NAMALWA (cell line): ENCODE measurements at places on chromosomes 11 and 22.

- DNase-seq: peak; percentile 69
These were observed 468 bp downstream of the PATL1 start for GRCh38 chr11:59668188-59668949.

- DNase-seq: no peak
These were observed 112.0 kb upstream of the E2F8 start for GRCh38 chr11:19352771-19353160.

DNA sequence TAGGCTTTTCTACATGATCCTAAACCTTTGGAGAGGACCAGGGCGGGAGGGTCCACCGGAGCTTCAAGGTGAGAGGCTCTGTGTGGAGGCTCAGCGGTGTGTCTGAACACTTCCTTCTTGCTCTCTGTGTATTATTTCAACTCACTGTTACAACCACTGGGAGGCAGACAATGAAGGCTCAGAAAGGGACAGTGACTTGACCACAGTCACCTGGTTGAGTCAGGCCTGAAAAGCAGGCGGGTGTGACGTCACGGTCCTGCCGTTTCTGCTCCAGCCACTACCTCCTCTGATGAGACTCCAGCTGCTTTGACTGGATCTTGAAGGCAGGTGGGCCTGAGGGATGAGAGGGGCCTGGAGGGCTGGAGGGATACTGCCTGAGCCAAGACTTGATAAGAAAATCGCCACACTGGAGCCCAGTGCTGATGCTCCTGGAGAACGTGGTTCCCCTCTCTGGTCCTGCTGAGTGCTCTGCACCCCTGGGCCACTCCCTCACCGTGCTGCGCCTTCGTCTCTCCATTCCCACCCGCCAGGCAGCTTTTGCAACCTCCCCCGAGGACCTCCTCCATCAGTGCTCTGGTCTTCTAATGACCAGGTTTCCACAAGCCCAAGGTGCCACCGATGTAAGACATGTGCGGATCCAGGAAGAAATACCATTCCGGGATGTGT lies 27.9 kb downstream of the KCNC1 start:
- peak; percentile 46 for DNase-seq

DNA sequence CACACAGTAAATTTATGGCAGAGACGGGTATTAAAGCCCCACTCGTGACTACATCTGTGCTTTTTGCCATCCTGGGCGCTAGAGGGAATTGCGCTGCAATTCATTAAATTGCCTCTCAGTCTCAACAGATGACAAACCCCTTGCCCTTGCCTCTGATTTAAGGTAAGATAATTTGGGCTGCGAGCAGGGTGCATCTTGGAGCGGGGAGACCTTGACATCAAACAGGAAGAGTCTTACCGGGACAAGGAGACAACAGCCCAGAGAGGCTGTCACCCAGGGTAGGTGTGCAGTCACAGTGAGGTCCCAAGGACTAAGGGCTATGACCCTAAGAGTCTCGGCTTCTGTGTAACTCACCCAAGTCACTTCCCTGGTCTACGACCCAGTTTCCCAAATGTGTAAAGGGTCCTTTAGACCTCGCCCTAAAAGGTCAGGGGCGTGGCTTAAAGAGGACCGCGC lies 449 bp upstream of the TOM1 start:
- DNase-seq: peak; percentile 80

DNA sequence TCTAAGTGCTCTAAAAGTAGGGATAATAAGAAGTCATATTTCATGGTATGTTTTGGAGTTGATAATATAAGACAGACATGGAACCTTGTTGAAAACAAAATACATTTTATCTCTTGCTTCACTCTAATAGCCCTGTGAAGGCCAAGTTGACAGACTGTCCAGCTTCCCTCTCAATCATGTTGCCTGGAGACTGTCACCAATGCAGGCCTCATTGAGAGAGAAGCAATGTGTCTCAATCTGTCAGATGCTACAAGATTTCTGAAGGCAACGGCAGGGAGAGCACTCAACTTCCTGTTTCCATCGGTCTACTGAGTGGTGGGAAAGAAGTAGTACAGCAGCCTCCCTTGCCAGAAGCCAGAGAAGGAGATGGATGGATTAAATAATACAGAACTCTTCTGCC lies 23.6 kb upstream of the FJX1 start:
- no peak for DNase-seq

DNA sequence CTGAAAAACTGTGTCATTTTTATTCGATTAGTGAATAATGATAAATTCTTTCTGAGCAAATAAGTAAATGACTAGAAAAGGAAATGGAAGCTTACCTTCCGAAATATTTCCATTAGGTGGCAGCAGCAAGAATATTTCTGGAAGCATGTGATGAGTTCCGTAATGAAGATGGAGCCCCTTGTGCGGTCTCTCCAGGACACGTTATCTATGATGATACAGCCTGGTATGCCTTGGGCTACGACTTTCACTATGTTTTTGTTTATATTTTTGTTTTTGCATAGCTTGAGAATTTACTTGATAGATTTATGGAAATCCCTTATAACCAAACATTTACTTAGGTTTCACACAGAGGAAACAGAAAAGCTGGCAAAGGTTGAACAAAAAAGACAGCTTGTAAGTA lies 25.7 kb downstream of the CASP5 start:
- DNase-seq: no peak
